Activated gamma-delta T cell treated with anti-CD3 and anti-CD28 coated beads, Interleukin-2, amount 50 U/mL, for 16 hours (primary cell): ENCODE measurements at places on chromosomes 7 and 10.
A peak's percentile ranks its signal among the peaks of the same experiment; 100 is the strongest.

- no peak for DNase-seq
Measured at GRCh38 chr7:72297636-72298035, 114.5 kb downstream of the CALN1 start.

DNA sequence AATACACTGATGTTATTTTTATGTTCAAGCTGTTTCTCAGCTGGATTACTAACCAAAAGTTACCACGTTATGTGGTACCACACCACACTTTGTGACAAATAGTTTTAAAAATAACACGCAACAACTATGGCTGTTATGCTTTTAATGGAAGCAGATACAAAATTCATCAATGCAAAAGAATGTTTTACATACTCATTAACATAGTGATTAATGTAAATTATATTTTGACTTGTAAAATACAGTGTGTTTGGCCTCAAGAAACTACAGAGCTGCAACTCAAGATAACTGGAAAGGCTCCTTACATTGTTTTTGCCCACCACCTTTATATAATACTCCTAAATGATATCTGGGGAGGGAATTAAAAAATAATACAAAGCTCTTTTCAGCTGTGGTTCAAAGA is 25.5 kb downstream of the NCOA4 start:
- DNase-seq, result no peak

- DNase-seq, result no peak
Measured at GRCh38 chr7:3201306-3201705, 99.7 kb upstream of the SDK1 start.

GRCh38 chr10:21524131-21524525 is 1.4 kb downstream of the SKIDA1 start:
- DNase-seq, result no peak

- DNase-seq, result no peak
Measured at GRCh38 chr10:96691761-96692160, 28.6 kb downstream of the PIK3AP1 start.

GRCh38 chr10:12027539-12027938 is 15.1 kb downstream of the UPF2 start:
- DNase-seq, result no peak

DNA sequence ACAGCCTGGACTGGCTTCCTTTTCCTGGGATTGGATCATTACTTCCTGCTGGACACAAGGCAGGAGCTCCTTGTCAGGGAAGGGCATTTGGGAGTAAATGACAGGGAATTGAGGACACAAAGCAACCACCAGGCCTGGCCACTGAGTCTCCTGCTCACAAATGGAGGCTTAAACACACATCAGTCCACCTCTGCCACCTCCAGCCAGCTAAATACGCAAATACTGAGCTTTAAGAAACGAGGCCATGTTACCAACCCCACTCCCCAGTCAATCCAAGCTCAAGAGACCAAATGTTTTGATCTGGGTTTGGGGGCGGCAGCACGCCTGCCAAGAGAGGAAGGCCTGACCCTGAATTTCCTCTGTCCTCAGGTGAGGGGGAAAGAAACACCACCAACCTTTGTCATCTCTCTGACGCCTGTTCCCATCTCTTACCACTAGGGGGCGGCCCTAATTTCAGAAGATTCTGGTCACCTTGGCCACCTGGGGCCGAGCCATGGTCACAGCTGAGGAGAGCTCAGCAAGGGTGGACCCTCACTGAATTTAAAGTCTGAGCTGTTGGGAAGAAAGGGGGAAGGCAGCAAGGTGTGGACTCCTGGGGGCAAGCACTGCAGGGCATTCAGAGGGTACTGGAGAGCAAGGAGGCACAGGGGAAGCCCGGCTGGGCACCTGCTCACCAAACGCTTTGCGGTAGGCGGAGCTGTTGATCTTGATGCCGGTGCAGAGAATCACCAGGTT is 16.5 kb downstream of the AIFM2 start:
- DNase-seq, result peak; percentile 52
